ENCODE measurements at places on chromosomes 6 and 20. TPM values are rescaled to one million over a fixed set of nuclear protein-coding genes. Genes with fewer than 3 reads are reported as not detected.

Gene GLP1R
- total RNA-seq, result 42.5 TPM

Gene CAGE1
- total RNA-seq, result not detected

Gene EYA2
- not detected for total RNA-seq

Gene SLC22A16
- total RNA-seq, result 0.54 TPM

Gene CRYBG1
- 0.08 TPM for total RNA-seq

Gene CST4
- total RNA-seq, result not detected

Gene COL19A1
- 0.33 TPM for total RNA-seq

Gene BCAS4
- 7.6 TPM for total RNA-seq

Gene SESN1
- total RNA-seq, result 23.6 TPM

Gene ADTRP
- not detected for total RNA-seq

Gene TPX2
- 27.2 TPM for total RNA-seq

Gene MPIG6B
- not detected for total RNA-seq

Data from endothelial cell (in vitro differentiated cells).